KBM-7 (cell line): ENCODE measurements at places on chromosomes 4 and X.

DNA sequence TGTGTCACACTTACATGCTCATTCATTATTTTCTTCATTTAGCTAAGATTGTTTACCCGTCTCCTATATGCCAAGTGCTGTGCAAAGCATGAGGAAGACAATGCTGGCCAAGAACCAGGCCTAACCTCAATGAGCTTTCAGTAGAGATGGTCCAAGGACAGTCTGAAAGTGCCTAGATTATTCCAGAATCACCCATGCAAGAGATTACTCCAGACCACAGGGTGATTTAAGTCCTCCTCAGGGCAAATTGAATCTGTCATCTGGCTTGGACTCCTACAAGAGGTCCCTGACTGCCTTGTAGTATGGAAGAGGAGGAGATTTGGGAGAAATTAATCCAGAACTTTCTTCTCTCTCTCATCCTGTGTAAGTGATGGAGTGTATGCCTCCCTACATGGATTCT is 99.4 kb upstream of the NDP start:
- DNase-seq = no peak

- no peak for DNase-seq
Measured at GRCh38 chrX:116607776-116608175, 145.0 kb upstream of the CT83 start.

- peak; percentile 53 for DNase-seq
Measured at GRCh38 chrX:153814591-153815315, 15.6 kb downstream of the PDZD4 start.

DNA sequence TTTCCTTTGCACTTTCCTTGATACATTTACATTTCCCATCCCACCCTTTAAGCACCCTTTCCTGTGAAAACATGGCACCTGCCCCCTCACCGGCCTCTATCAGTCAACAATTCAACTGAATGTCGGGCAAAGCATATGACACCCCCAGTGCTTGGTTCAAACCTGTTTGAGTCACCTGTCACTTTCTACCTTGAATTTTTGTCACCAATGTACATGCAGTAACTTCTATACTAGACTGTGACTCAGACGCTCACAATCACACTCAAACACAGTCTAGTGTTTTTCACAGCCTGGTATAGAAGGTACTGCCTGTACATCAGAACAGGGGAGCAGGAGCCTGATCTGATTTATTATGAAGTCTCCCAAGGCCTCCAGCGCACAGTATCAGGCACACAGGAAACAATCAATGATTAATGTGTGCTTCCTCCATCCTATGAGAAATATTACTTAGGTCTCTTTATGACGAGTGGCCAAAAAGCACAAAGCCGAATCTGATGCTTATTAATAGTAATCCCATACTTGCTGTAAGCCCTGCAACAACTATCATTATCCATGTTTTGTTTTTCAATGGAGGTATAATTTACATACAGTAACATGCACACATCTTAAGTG is 49.2 kb upstream of the FAM9C start:
- DNase-seq = no peak

GRCh38 chrX:139795196-139795595 is 87.2 kb upstream of the MCF2 start:
- DNase-seq = no peak
